ENCODE measurements at places on chromosomes 5 and 9. TPM values are rescaled to one million over a fixed set of nuclear protein-coding genes. Genes with fewer than 3 reads are reported as not detected.

GRCh38 chr9:114000671-114001409 is 77.3 kb downstream of the AMBP start:
- H3K36me3 ChIP-seq = peaks cover 4% of the 10 kb centered on the region
- no peak overlapping the region for H3K27ac ChIP-seq
- peak; percentile 56 for DNase-seq
- no peaks in the 10 kb centered on the region for H3K27me3 ChIP-seq
- H3K4me3 ChIP-seq = no peak overlapping the region

GRCh38 chr9:26925609-26926008 is 21.4 kb downstream of the PLAA start:
- H3K4me1 ChIP-seq = no peaks in the 10 kb centered on the region
- H3K27ac ChIP-seq = no peak overlapping the region
- no peaks in the 10 kb centered on the region for H3K27me3 ChIP-seq
- no peak overlapping the region for H3K4me3 ChIP-seq

The NUTM2F gene
- not detected for total RNA-seq

The ABO gene
- total RNA-seq = 2.7 TPM

DNA sequence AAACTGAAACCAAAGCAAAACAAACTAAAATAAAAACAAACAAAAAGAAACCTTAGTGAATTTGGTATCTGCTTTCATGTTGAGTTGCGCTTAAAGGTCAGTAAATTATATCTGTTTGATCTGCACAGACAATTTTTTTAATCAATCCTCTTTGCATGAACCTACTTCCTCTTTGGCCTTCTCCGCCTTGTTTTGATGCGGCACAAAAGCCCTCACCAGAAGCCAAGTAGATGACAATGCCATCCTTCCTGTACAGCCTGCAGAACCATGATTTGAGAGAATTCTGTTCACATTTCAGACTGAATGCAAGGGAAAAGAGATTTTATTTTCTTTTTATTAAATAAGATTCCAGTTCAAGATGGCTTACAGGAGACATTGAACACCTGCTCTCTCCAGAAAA is 473.6 kb upstream of the FTMT start:
- no peaks in the 10 kb centered on the region for H3K27me3 ChIP-seq
- DNase-seq = no peak
- no peak overlapping the region for H3K27ac ChIP-seq
- no peaks in the 10 kb centered on the region for H3K4me1 ChIP-seq
- no peaks in the 10 kb centered on the region for H3K36me3 ChIP-seq

GRCh38 chr5:72949481-72949880 is 6.4 kb upstream of the FCHO2 start:
- no peak overlapping the region for H3K4me3 ChIP-seq
- no peaks in the 10 kb centered on the region for H3K36me3 ChIP-seq
- H3K27me3 ChIP-seq = no peaks in the 10 kb centered on the region
- DNase-seq = no peak
- peaks cover 5% of the 10 kb centered on the region for H3K4me1 ChIP-seq

DNA sequence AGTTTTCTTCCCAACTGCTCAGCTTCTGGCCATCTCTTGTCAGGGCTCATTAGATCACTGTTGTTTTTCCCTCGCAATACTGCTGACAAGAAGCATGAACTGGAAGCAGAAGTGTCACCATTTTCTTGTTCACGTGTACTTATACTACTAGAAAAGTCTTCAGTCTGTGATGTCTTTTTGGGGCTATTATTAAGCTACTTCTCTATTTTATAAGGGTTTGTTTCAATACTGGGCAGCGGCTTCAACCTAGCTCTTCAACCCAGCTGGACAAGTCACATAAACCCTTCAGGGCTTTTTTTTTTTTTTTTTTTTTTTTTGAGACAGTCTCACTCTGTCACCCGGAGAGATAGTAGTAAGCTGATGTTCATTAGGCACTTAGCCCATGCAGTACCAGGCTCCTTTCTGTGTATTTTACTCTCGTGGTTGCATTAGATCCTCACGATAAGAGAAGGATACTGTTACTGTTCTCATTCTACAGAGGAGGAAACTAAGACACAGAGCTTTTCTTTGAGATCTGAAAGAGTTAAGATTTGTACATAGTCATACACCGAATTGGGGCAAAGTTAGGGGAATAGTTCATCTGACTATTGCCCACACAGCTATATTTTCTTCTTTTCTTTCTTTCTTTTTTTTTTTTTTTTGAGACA is 20.5 kb downstream of the RAPGEF1 start:
- H3K27ac ChIP-seq = peak overlapping the region; percentile 54
- H3K27me3 ChIP-seq = no peaks in the 10 kb centered on the region
- H3K4me3 ChIP-seq = no peak overlapping the region
- no peak for DNase-seq
- H3K36me3 ChIP-seq = peaks cover 43% of the 10 kb centered on the region
- H3K4me1 ChIP-seq = peaks cover 84% of the 10 kb centered on the region

The GDF9 gene
- total RNA-seq = 0.17 TPM

- no peaks in the 10 kb centered on the region for H3K4me1 ChIP-seq
- H3K27ac ChIP-seq = no peak overlapping the region
- no peaks in the 10 kb centered on the region for H3K27me3 ChIP-seq
- no peak for DNase-seq
Observed at GRCh38 chr5:65125591-65126541, 355.9 kb downstream of the ADAMTS6 start.

GRCh38 chr5:134772461-134773125 is 14.0 kb downstream of the DDX46 start:
- H3K4me3 ChIP-seq = no peak overlapping the region
- no peak overlapping the region for H3K27ac ChIP-seq
- H3K27me3 ChIP-seq = no peaks in the 10 kb centered on the region
- DNase-seq = no peak
- H3K36me3 ChIP-seq = peaks cover 92% of the 10 kb centered on the region

The FABP6 gene
- total RNA-seq = not detected

The SPINK7 gene
- total RNA-seq = not detected

The C5orf24 gene
- 41.0 TPM for total RNA-seq

The PCDHGA4 gene
- total RNA-seq = 1.7 TPM

The PLPPR1 gene
- not detected for total RNA-seq

DNA sequence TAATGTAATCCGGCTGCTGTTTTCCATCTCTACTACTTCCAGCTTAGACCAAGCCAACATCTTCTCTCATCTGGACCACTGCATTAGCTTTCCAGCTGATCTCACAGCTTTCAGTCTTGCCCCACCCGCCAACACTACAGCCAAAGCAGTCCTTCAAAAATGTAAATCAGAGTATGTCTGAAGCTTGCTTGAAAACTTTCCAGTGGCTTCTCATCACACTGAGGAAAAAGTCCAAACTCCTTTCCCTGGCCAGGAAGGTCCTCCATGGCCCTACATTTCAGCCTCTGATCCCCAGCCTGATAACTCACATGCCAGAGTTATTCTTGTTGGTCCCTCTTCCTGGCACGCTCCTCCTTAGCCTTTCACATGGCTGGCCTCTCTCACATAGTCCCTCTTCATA is 38.5 kb downstream of the TTC1 start:
- no peak for DNase-seq
- no peaks in the 10 kb centered on the region for H3K4me1 ChIP-seq
- no peak overlapping the region for H3K4me3 ChIP-seq
- no peak overlapping the region for H3K27ac ChIP-seq
- H3K36me3 ChIP-seq = peaks cover 100% of the 10 kb centered on the region

The PCDHA8 gene
- total RNA-seq = 0.23 TPM

GRCh38 chr5:154618696-154619095 is 136.5 kb upstream of the LARP1 start:
- H3K27me3 ChIP-seq = peaks cover 15% of the 10 kb centered on the region
- H3K27ac ChIP-seq = no peak overlapping the region
- H3K4me1 ChIP-seq = no peaks in the 10 kb centered on the region
- H3K36me3 ChIP-seq = no peaks in the 10 kb centered on the region

- H3K36me3 ChIP-seq = no peaks in the 10 kb centered on the region
- DNase-seq = no peak
- H3K4me1 ChIP-seq = peaks cover 41% of the 10 kb centered on the region
Observed at GRCh38 chr5:68432682-68433081, 217.1 kb downstream of the PIK3R1 start.

- H3K27me3 ChIP-seq = no peaks in the 10 kb centered on the region
- no peak for DNase-seq
- no peaks in the 10 kb centered on the region for H3K36me3 ChIP-seq
- no peak overlapping the region for H3K27ac ChIP-seq
Observed at GRCh38 chr9:115223471-115223870, 105.5 kb upstream of the TNC start.

DNA sequence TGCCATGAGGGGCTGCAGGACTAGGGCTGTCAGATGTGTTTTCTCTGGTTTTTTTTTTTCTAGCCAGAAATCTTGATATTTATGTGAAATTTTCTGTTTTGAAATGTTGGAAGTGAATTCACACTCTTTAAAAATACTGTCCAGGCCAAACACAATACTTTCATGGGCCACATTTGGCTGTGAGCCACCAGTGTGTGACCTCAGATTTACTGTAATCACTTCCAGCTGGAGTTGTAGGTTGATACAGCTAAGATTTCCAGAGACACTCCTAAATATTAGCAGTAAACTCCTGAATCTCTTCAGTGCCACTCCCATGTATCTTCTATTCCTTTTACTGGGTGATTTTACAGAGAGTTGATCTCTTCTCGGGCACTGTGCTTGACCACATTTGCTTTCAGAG is 92.2 kb upstream of the CKMT2 start:
- no peak for DNase-seq
- H3K4me3 ChIP-seq = no peak overlapping the region
- no peak overlapping the region for H3K27ac ChIP-seq
- no peaks in the 10 kb centered on the region for H3K36me3 ChIP-seq
- no peaks in the 10 kb centered on the region for H3K4me1 ChIP-seq

DNA sequence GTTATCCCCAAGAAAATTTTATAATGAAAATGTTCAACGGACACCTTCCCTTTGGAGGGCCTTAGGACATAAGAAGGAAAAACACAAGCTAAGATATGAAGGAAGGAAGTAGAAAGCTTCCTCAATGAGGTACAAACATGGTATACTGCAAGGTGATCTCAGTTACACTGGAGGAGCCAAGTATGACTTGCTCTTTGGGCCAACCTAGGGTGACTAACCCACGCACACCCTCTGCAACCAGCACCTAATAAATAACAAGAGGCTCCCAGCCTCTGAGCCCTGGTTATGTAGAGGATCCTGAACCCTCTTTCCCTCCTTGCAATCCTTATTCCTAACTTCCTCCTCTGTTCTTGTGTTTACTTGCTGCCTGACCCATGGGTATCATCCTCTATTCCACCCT is 38.3 kb upstream of the KCNV2 start:
- no peak for DNase-seq
- no peaks in the 10 kb centered on the region for H3K36me3 ChIP-seq
- H3K4me3 ChIP-seq = no peak overlapping the region
- no peaks in the 10 kb centered on the region for H3K27me3 ChIP-seq
- no peaks in the 10 kb centered on the region for H3K4me1 ChIP-seq

The MARCHF11 gene
- total RNA-seq = not detected

The KCNIP1 gene
- total RNA-seq = 9.0 TPM

- H3K27me3 ChIP-seq = no peaks in the 10 kb centered on the region
- no peak overlapping the region for H3K4me3 ChIP-seq
- no peak overlapping the region for H3K27ac ChIP-seq
- no peak for DNase-seq
- peaks cover 16% of the 10 kb centered on the region for H3K4me1 ChIP-seq
- H3K36me3 ChIP-seq = peaks cover 98% of the 10 kb centered on the region
Observed at GRCh38 chr5:14686517-14686916, 22.0 kb downstream of the OTULIN start.

GRCh38 chr5:58491216-58491892 is at the start of gene GAPT:
GAPT (plus strand) TSS chr5:58491435; CDS start chr5:58494537, 3,102 bp downstream.
- H3K27ac ChIP-seq = peak within 1 kb of the TSS; percentile 78
- peaks cover 20% of the 10 kb centered on the region for H3K4me1 ChIP-seq
- H3K36me3 ChIP-seq = no peaks in the 10 kb centered on the region
- peak within 1 kb of the TSS; percentile 58 for H3K4me3 ChIP-seq
- no peak for DNase-seq
- H3K27me3 ChIP-seq = no peaks in the 10 kb centered on the region

The CCL27 gene
- total RNA-seq = not detected

- DNase-seq = no peak
- H3K27me3 ChIP-seq = no peaks in the 10 kb centered on the region
- no peaks in the 10 kb centered on the region for H3K4me1 ChIP-seq
Observed at GRCh38 chr5:124180299-124180874, 566.1 kb downstream of the ZNF608 start.

The FGD3 gene
- 99.1 TPM for total RNA-seq

The PROB1 gene
- total RNA-seq = 3.2 TPM

DNA sequence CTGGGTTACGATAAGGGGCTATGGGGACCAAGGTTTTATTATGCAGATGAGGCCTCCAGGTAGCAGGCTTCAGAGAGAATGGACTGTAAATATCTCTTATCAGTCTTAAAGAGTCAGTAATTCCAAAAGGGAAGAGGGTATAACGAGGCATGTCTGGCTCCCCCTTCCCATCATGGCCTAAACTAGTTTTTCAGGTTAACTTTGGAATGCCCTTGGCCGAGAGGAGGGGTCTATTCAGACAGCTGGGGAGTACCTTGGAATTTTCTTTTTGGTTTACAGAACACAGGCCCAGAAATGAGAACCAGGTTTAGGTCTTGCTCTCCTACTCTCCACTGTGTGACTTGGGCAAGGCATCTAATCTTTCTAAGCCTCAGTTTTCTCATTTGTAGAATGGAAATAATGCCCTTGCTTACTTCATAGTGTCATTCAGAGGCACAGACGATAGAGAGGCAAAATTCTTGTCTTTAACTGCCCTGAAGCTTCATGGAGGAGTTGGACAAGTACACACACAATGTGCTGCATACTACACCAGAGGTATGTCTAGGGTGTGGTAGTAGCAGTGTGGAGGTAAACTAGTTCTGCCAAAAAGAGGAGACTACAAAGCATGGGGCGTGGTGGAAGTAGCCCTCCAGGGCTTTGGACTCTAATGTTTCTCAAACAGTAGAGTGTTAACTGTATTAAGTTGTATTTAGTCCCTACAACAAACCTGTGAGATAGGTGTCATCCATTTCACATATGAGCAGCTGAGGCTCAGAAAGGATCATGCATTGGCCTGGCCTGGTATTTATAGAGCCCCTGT is 45.5 kb downstream of the IRF1 start:
- peaks cover 77% of the 10 kb centered on the region for H3K4me1 ChIP-seq
- H3K27me3 ChIP-seq = no peaks in the 10 kb centered on the region
- H3K4me3 ChIP-seq = no peak overlapping the region
- peak overlapping the region; percentile 74 for H3K27ac ChIP-seq

The PTGES gene
- 3.2 TPM for total RNA-seq

DNA sequence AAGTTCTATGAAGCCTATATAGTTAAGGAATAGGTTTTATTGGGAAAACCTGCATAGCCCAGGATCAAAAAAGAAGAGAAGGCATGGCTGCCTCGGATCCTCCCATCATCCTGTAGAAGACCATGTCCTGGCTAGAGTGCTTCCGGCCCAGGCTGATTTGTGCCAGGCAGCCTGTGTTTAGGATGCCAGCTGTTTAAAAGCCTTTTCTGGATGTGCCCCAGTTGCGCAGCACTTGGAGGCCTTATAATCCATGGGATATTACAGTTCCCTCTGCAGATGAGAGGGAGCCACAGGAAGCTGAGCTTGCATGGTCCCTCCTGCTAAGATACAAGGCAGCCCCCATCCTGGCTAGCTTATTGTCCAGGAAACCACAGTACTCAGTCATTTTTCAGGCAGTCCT is 97.9 kb downstream of the CHSY3 start:
- no peak for DNase-seq
- H3K36me3 ChIP-seq = no peaks in the 10 kb centered on the region
- H3K4me1 ChIP-seq = no peaks in the 10 kb centered on the region
- H3K4me3 ChIP-seq = no peak overlapping the region
- H3K27ac ChIP-seq = no peak overlapping the region

The HACD4 gene
- total RNA-seq = 7.9 TPM

Measured in spleen (tissue), 13 donors.